ENCODE measurements at places on chromosomes 3 and 15.

DNA sequence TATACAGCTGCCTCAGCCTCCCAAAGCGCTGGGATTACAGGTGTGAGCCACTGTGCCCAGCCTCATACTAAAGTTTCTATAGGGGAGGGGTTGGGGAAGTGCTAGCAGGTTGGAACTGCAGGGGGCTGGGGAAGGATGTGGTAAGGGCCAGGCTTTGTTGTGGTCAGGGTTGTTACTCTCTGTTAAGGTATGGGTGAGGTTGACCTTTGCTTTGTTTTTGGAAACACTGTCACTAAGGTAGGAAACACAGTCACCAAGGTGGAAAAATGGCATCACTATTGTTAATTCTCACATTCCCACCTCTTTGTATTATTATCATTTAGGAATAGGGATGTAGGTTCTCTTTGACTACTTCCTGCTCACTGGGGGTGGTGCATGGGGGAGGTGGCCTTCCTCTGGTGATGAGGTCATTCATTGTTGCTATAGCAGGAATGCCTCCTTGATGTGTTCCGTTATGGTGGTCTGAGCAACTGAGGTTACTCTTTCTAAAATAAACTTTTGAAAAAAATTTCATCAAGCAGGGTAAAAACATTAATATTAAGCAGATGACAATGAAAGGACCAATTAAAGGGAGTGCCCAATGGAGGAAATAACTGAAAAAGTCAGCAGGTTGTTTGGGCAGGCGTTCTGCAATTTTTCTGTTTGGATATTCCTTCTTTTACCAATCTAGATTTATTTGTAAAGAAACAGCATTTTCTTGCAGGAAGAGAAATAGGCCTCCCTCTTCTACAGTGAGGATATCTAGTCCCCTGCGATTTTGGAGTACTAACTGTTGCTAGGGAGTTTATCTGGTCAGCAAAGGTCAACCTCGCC is 150.5 kb downstream of the WDR76 start:
- DNase-seq, result peak; percentile 25

DNA sequence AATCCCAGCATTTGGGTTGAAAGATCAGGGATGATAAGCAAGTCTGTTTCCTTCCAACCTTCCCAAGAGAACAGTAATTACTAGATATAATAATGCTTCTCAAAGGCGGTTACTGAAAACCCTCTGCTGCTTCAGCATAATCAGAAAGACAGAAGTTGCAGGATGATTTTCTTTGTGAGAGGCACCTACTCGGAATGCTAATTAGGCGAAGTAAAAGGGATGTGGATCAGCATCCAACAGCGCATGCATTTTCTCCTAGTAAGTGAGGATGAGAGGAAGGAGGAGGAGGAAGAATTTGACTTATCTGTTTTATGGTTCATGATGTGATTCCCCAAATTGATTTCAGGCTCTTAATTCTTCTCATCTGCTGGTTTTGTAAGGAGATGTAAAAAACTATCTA is 118.0 kb downstream of the CACNA2D3 start:
- no peak for DNase-seq

DNA sequence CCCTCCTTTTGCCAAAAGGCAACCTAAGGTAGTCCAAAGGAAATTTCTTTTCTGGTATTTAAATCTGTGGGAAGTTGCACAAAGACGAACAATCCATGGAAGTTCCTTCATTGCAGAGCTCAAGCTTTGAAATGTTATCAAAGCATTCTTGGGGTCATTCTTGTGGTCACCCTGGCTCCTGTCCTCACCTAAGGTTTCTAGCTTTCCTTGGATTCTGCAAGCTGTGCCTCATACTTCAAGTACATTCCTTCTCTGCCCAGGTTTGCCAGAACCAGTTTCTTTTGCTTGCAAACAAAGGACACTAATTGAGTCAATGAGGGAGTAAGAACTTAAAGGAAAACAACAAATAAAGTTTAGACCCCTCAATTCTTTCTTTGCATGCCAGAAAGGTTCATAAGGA is 329.8 kb upstream of the PDZRN3 start:
- no peak for DNase-seq

DNA sequence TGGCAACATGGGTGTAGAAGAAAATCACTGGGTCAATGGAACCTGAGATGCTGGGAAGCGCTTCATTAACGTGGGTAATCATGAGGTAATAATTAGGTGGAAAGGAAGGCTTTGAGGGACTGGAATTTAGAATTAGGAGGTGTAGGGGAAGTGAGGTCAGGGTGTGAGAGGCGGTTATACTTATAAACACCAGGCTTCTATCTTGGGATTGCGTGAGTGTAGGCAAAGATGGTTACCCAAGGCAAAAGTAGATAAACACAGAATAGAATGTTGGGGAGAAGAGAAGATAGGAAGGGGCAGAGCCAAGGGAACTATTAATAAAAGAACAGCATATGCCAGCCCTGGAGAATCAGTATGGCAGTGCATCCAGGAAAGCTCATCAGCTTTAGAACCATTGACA is 3.3 kb upstream of the AQP9 start:
- DNase-seq, result no peak

DNA sequence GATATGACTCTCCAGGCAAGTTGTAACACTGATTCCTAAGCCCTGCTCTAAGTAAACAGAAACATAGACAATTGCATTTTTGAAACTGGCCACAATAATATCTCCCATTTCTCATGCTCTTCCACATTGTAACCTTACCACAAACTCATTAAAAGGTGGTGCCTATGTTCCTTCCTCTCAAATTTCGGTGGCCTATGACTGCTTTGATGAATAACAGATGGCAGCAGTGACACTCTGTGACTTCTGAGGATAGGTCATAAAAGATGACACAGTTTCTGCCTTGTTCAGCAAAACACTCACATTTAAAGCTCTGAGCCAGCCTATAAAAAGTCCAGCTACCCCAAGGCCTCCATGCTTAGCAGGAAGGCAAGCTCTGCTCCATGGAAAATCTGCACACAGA is 195.2 kb downstream of the EFHB start:
- no peak for DNase-seq

DNA sequence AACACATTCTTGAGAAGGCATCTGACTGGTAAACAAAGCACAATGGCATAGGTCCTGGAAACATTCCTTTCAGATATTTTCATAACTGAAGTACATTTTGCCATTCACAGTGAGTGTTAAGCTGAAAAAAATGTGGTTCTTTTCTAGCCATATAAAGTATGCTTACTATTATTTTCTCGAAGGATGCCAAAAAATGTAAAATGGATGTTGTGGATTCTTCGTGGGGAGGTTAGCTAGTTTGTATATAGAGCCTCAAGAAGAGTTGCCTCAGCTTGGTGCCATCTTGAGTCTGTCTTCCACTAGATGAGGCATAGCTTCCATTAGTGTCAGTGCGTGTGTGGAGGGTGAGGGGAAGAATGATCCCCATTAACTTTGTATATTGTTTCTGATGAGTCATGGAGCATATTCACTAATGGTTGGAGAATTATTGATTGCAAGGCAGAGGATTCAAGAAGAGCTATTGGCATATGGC is 4.1 kb downstream of the MBNL1 start:
- DNase-seq, result peak; percentile 65

GRCh38 chr3:55169608-55170072 is 241.8 kb upstream of the LRTM1 start:
- DNase-seq, result peak; percentile 63

- DNase-seq, result peak; percentile 82
Observed at GRCh38 chr3:42071904-42072812, 19.0 kb upstream of the TRAK1 start.

DNA sequence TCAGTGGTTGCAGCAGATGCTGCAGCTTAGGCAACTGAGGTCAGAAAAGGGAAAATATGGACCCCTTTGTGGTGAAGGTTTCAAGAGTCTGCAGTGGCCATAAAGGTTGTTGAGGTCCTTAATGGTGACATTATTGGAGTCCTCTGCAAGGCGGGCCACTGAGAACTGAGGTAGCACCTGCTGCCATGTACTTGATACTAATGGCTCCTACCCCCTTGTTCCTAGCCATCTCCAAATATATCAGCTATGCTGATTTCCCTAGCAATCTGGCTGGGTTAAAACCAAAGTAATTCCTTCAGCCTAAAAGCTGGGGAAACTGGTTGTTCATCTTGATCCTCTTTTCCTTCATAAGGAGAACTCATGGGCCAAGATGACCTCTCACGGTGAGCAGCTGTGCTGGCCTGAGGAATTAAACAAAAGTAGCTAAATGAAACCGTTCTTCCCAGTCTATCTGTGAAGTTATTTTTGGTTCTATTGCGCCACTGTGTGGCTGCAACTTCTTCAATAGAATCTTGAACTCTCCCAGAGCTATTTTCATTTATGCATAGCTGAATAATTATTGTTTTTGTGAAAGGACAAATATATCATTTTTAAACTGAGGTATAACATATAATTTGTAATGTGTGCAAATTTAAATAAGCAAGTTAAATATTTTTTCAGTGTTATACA is 76.1 kb upstream of the PLSCR4 start:
- DNase-seq, result peak; percentile 51

- DNase-seq, result peak; percentile 61
Observed at GRCh38 chr3:197465996-197466549, 89.7 kb downstream of the BDH1 start.

GRCh38 chr15:87268675-87269074 is 987.9 kb downstream of the NTRK3 start:
- DNase-seq, result peak; percentile 54

GRCh38 chr3:193621127-193621526 is 28.1 kb downstream of the OPA1 start:
- DNase-seq, result no peak

GRCh38 chr15:61827131-61827530 is 233.1 kb downstream of the VPS13C start:
- DNase-seq, result no peak

GRCh38 chr3:123909785-123910184 is 25.7 kb upstream of the MYLK start:
- DNase-seq, result no peak

DNA sequence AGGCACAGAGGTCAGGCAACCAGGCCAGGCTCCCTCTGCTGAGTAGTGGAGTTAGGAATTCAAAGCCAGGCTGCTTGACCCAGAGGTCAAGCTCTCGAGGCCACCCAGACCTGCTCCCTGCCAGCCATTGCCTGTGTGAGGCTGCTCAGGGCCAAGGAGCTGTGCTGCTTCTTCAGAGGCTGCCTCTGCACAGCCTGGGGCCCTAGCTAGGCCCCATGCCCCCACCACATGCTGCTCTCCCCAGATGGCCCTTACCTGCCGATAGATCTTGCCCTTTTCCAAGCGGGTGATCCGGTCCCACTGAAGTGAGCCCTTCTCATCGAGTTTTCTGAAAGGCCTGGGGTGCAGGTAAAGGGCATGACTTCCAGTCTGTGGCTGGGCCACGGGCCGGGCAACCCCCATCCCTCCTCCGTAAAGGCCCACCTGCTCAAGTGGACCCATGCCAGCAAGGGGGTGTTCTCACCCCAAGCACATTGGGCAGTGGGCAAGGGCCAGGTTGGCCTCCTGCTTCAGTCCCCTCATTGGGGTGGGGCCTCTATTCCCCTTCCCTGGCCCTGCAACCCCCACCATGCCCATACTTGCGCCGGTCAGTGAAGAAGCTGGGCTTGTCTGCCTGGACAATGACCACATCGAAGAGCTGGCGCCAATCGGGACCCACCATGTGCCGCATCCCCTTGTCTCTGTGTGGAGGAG is 6.5 kb downstream of the NT5DC2 start:
- no peak for DNase-seq

- DNase-seq, result no peak
Observed at GRCh38 chr3:141108039-141108438, 56.9 kb downstream of the SPSB4 start.

- DNase-seq, result no peak
Observed at GRCh38 chr3:172059532-172059931, 20.2 kb downstream of the FNDC3B start.

DNA sequence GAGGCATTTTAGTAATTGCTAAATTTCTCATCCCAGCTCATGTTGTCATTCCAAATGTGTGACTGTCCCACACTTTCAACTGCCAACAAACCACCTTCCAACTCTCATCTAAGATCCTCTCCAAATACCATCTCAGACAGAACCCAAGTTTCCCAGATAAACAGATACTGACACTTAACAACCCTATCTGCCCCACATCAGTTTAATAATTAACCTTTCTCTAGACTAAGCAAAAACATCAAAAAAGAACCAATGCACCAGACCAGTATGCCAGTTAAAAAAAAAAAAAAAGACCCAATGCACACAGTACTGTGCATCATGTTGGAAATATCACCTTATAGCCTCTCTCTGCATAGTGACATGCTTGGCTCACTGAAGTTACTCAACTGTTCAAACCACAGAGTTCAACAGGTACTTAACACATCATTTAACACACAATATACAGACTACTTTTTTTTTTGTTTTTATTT is 5.5 kb downstream of the SFMBT1 start:
- peak; percentile 78 for DNase-seq

DNA sequence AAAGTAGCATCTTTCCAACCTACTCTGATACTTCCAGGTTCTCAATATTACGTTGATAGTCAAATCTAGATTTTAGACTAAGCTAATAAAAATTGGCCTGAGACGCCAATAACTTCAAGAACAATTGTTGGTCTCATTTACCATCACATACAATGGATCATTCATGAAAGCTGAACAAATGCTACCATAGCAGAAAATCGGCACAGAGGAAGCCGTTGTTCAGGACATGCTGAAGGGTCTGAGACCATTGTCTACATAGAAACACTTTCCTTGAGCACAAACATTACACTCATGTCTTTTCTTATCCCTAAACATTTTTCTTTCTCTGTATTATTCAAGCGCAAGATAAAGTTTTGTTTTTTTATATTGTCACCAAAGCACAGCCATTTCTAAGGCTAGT is 37.2 kb upstream of the FHIT start:
- no peak for DNase-seq

DNA sequence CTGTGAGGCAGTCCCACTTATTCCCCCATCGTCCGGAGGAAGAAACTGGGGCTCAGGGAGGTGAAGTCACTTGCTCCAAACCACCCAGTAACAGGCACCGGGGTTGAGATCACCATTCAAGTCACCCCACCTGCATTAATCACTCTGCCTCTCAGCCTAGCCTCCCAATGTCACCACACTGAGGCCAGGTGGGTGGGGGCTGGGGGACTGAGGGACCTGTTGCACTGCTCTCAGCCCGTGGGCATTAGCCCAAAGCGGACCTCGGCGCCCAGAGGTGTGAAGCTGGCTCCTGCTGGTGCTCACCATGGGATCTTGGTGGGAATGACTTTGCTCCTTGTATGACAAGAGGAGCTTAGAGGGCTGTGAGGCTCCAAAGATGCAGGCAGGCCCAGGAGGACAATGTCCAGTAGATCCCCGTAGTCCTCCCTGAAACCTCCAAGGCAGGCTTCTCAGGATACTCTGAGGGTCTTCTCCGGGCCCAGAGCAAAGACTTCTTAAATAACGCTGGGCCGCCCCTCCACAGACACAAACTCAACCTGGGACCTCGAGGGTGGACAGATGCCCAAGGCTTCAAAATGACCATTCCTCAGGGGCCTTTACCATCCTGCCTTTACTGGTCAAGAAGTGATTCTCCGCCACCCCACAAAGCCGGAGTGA is 1.7 kb downstream of the NT5DC2 start:
- no peak for DNase-seq

Data from mammary epithelial cell (primary cell).